T-helper 1 cell (primary cell): ENCODE measurements at places on chromosomes 4 and X.

DNA sequence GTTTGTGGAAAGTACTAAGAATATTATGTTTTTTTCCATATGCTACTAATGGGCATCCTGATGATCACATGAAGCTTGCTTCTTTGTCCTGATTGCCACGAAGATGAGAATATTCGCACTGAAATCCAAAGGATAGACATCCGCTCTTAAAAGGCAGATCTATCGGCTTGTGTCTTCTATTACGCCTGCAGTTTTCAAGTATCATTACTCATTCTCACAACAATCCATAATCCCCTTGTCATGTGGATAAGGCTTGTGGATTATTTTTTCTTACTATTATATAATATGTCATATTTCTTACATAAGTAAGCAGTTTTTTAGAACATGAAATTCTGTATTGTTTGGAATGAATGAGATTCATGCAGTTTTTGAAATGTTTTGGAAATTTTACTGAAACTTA is 62.8 kb downstream of the KCNIP4 start:
- no peak for DNase-seq

DNA sequence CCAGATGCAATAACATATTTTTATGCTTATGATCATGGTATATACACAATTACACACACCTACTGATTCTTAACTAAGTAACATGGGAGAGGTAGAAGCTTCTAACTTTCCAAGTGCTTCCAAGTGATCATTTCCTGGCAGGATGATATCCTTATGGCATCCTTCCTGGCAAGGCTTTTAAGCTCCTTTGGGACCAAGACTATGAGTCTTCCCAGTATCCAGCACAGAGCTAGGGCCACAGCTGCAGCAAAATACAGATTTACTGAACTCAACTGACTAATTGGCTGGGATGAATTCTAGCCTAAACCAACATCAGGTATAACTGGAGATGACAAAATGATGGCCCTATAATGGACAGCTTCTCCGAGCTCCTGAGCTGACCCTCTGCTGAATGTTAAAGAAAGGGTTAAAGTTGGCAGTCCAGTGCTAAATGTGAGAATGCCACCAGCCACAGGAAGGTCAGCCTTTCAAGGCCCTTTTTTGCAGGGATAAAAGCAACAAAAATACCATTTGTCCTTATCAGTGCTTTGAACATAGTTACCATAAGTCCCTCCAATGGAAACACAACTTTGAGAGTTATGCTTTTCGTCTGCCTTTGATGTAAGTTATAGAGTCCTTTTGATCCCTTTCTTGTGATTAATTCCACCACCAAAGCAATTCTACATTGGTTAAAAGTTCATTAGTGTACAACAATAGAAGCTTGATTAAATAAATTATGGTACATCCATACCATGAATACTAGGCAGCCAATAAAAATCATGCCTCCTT is 73.4 kb downstream of the MGST2 start:
- no peak for DNase-seq

- DNase-seq: no peak
Measured at GRCh38 chr4:152588869-152589268, 53.0 kb upstream of the FBXW7 start.

DNA sequence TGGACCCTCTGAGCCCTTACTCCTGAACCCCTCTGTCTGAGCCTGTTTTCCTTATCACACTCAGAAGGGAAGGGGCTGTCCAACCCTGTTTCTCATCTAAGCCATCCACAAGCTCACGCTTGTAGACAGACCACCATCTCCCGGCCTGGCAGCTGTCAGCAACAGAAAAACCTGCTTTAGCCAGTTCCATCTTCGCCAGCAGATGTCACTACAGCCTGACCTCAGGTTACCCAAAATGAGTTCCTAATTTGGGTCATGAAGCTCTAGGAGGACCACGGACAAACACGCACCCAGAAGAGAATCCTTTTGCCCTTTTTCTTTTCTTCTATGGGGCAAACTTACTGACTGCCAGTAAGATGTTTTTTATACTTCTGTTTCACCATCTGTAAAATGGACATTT is 445.4 kb downstream of the BCOR start:
- peak; percentile 23 for DNase-seq

DNA sequence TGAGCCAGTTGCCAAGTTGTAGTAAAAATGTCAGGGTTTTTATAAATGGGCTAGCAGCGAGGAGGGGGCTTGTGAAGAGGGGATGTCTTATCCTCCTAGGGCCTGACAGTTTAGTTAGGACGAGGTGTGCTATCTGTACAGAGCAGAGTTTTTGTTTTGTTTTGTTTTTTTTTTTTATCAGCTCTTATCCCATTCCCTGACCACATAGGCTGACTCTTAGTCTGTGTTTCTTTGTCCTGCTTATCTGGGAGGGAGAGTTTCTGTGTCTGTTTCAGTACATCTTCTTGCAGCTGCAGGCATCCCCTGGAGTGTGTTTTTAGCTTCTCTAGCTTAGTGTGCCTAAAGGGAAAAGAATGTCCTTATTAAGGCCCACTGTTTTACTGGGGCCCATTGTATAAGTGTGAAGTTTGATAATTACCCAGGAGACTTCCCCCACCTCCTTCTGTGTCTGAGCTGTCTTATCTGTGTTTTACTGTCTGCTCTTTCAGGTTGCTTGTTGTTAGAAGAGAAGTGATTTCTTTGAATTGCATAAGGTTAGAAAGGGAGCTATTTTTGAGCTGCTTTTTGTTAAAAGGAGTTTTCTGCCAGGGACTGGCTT is 32.0 kb downstream of the PAGE2 start:
- DNase-seq: no peak

- no peak for DNase-seq
Measured at GRCh38 chrX:48667509-48667908, 16.1 kb upstream of the WAS start.

DNA sequence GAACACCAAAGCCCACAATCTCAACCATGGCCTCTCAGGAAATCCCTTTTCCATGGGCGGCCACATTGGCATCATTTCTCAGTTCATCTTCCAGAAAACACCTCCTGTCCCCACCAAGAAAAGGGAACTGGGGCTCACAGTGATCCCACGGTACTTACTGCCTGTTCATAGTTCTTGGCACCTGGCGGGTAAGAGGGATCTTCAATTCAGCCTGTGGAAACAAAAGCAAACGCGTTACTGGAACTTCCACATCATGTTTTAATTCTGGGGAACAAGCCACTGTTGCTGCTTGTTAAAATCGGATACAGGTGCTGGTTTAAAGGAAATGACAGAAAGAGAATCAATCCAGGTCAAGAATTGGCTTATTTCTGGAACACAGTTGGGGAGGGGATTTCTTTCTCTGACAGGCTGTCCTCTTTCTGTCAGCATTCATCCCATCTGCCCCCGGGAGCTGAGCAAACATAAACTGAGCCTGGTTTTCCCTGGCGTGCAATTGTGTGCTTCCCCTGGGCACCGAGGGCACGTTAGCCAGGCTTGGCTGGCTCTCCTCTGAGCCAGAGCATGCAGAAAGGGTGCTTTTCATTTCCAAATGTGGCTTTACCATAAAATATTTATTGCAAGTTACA is 16.8 kb downstream of the CLNK start:
- DNase-seq: no peak

GRCh38 chr4:18398661-18399060 is 377.1 kb upstream of the LCORL start:
- no peak for DNase-seq

- DNase-seq: no peak
Measured at GRCh38 chr4:41380511-41381157, 123.9 kb downstream of the UCHL1 start.

DNA sequence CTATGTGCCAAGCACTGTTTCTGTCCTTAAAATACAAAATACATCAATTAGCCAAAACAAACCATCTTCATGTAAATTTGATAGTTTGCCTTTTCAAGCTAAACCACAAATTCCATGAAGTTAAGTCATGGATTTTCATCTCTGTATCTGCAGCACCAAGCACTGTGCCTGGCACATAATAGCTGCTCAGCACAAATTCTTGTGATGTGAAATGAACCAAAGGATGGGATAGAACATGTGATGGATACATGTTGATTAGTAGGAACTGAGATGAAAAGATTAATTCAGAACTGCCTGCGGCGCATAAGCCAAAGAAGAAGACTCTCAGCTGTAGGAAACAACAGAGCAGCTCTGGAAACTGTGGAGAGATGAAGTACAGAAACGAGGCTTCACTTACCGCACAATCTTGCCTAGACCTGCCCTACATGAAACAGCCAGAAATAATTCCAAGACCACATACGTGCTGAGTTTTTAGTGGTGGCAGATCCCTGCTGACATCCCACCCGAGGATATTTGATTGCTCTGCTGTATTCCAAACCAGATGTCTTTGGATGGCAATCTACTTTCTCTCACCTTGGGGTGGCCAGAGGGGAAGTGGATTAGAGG is 40.9 kb upstream of the DCLK2 start:
- DNase-seq: no peak

- no peak for DNase-seq
Measured at GRCh38 chr4:19213388-19213787, 1038.3 kb upstream of the SLIT2 start.

GRCh38 chr4:100424376-100424775 is 93.4 kb downstream of the EMCN start:
- no peak for DNase-seq

DNA sequence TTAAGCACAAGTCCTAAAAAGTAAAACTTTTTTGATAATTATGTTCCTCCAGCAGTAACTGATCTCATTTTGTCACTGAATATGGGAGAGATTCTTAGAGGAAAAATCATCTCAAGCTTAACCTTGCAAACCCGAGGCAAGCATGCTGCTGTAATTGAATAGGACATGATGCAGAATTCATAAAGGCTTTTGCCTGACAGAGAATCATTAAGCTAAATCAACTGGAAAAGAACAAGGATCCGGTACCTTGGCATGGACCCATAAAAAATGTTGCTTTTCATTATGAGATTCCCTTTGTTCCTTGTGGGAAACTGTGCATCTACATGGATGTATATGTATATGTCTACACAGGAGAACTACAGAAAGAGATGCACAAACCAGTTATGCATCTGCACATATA is 149.1 kb downstream of the PAPSS1 start:
- no peak for DNase-seq

GRCh38 chrX:119465555-119465954 is 2.7 kb upstream of the SLC25A5 start:
- DNase-seq: no peak
